ENCODE measurements at places on chromosomes 11 and 22. TPM values are rescaled to one million over a fixed set of nuclear protein-coding genes. Genes with fewer than 3 reads are reported as not detected.

GRCh38 chr22:45994491-45995404 lies 17.8 kb upstream of the WNT7B start:
- DNase-seq: peak; percentile 81

DNA sequence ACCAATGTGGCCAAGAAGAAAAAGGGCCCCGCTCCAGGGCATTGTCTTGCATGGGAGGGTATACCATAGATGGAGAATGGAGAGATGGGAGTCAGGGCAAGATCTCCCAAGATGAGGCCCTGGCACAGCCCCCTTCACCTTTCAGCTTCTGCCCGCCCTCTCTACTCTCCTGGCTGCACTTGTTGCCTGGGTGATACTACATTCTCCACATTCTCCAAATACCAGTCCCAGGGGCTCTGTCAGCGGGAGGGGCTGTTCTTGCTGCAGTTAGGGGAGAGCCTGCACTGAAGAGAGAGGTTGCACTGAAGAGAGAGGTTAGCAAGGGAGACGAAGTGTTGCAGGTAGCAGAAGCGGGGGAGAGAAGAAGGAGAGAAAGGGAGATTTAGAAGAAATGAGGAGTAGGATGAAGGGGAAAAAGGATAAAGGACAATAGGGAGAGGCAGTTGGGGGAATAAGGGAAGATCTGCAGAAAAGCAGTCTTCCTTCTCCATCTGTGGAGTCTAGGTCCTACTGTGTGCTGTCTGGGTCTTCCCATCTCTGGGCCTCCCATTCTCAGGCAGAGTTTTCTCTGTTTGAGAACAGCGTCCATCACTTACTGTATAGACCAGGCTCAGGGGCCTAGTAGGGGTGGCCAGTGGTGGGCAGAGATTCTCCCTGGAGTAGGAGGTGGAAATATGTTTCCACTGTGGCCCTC lies 8.0 kb downstream of the PHLDB1 start:
- DNase-seq: no peak

DNA sequence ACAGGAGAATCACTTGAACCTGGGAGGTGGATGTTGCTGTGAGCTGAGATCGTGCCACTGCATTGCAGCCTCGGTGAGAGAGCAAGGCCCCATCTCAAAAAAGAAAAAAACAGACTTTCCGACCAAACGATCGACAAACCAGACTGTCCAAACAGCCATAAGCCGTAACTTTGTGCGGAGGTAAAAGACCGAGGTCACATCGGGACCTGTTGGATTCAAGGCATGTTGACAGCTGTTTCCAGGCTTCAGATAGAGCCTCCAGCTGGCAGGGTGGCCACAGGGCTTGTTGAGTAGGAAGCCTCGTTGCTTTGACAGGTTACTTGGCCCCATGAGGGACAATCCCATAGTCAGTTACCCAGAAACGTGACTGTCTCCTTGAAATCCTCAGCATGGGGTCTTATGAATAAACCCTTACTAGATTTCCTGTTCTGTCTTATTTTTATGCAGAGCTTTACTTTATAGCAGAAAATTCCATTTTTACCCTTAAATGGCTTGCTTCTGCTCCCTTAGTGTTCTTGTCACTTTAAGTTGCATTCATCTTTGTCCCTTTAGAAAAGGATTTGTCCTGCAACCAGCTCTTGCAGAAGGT lies 22.3 kb downstream of the PPARA start:
- DNase-seq: no peak

- DNase-seq: no peak
Observed at GRCh38 chr11:14029971-14030920, 67.7 kb downstream of the SPON1 start.

DNA sequence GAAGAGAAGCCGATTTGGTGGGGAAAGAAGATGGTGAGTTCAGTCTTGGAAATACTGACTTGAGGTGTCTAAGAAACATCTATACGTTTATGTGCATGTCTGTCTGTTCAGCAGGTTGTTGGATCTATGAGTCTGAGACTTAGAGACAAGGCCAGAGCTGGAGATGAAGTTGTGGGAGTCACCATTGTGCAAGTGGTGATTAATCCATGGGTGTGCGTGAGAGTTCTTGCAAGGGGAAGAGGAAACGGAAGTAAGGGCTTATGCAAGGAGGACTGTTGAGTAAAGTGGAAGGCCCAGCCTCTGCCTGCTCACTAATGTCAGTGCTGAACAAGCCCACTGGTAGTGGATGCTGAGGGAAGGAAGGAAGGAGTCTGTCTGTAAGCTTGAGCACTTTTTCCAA lies 9.7 kb downstream of the TMEM45B start:
- no peak for DNase-seq

DNA sequence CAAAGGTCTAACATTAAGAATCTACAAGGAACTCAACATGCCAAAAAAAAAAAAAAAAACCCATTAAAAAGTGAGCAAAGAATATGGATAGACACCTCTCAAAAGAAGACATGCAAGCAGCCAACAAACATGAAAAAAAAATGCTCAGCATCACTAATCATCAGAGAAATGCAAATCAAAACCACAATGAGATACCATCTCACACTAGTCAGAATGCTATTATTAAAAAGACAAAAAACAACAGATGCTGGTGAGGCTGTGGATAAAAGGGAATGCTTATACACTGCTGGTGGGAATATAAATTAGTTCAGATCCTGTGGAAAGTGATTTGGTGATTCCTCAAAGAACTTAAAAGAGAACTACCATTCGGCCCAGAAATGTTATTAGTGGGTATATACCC lies 257.7 kb upstream of the PLET1 start:
- DNase-seq: no peak

DNA sequence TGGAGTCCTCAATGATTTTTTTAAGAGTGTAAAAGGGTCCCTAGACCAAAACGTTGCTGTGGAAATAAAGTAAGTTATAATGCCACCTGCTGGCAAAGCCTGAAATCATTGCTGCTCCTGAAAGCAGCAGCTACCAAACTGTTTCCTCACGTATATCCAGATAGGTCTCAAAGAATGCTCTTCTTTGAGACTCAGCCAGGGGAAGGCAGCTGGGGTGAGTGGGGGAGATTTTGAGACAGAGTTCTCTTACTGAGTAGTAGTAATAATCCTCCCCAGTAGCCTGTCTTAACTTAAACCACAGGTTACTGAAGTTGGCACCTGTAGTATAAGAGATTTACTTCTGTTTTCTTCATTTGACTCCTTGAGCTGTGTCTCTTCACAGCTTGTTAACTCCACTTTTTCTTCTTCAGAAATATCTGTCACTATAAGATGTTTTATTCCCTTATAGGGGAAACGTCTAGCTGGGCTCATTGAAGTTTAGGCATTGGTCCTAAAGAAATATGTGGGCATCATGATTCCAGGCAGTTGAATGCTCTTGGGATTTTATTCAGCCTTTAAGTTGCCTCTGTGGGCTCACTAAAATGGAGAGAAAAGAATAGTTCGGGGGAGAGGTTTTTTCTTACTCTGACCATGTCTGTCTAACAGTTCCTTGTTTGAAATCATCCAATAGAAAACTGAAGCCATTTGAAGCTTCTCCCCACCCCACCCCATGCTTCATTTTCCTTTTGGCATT lies 77.9 kb downstream of the BTBD10 start:
- peak; percentile 79 for DNase-seq

GRCh38 chr11:15967166-15967565 lies 389.2 kb downstream of the SOX6 start:
- DNase-seq: peak; percentile 29

DNA sequence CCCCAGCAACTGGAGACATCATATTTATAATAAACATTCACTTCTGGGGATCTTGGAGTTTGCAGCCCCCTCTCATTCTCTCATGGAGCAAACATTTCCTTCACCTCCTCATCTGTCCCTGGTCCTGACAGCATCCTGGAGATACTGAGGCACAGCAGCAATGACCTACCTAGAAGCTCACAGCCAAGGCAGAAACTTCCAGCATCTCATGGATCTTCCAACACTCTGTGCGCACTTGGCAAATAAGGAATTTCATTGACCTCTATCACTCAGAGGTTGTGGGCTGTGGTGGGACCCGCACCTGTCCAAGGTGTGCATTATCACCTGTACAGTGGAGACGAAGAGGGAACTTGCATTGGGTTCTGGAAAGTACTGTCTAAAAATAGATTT lies 109.8 kb downstream of the GGTLC2 start:
- no peak for DNase-seq

GRCh38 chr22:21989049-21989448 lies 6.5 kb upstream of the TOP3B start:
- no peak for DNase-seq

DNA sequence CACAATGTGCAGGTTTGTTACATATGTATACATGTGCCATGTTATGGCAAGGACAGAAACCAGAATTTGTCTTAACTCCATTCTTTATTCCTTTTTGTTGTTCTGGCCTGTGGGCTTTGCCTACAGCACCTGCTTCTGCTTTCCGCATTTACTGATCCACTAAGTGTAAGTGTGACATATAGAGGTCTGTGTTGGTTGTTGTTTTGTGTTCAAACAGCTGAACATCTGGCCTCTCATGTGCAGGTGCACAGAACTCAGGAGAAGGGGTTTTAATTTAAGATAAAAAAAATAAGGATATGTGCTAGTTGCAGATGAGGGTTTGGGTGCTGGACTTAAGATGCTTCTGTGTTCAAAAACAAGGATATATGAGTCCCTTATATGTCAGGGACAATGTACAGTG lies 85.8 kb upstream of the RAG2 start:
- no peak for DNase-seq

GRCh38 chr11:951507-951906 lies 25.8 kb downstream of the AP2A2 start:
- no peak for DNase-seq

DNA sequence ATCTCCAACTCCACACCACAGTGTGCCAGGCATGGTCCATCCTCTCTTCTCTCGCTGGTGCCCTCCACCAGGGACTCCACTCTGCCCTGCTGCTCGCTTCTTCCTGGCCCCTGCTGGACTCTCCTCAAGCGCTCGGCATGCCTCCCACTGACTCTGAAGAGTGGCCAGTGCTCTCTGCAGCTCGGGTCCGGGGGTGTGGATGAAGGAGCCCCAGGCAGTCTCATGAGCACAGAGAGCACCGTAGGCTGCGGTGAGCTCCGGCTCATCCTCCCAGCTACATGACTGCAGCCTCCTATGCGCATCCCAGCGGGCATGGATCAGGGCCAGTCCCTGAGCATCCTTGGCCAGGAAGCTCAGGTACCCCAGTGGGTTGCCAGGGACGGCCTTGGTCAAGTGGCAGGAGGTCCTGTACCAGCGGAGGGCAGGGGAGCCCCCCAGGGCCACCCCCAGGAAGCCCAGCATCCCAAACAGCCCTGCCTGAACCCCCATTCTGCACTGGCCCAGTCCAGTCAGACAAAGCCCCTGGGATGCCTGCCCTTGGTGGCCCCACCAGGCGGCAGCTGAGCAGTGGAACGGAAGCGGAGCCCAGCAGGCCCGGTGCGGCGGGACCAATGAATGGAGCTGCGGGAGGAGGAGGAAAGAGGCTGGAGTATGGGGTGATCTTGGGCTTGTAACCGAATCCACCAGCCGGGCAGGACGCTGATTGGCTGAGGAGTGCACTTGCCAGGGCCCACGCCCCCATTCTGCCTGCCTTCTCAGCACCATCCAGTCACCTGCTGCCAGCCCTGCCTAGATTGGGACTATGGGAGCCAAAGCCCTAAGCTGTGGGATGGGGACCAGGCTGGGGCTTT lies at the start of gene PLA2G3:
Gene PLA2G3 (minus strand): TSS at position 643 of the 851 bp plus-strand sequence. CDS start 154 bp downstream, at position 489.
- no peak for DNase-seq

DNA sequence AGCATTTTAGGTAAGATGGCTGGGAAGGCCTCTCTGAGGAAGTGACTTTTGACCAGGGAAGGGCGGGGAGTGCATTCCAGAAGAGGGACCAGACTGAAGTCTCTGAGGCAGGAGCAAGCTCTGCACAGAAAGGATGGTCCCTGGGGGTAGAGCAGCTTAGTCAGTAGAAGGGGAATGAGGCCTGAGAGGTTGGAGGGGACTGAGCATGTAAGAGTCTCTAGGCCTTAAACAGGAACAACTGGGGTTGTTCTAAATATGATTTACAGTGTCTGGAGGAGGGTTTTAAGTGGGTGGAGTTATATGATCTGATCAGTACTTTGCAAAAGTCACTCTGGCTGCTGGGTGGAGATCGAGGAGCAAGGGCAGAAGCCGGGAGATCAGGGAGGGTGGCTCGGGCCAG lies 31.7 kb upstream of the TEF start:
- no peak for DNase-seq

DNA sequence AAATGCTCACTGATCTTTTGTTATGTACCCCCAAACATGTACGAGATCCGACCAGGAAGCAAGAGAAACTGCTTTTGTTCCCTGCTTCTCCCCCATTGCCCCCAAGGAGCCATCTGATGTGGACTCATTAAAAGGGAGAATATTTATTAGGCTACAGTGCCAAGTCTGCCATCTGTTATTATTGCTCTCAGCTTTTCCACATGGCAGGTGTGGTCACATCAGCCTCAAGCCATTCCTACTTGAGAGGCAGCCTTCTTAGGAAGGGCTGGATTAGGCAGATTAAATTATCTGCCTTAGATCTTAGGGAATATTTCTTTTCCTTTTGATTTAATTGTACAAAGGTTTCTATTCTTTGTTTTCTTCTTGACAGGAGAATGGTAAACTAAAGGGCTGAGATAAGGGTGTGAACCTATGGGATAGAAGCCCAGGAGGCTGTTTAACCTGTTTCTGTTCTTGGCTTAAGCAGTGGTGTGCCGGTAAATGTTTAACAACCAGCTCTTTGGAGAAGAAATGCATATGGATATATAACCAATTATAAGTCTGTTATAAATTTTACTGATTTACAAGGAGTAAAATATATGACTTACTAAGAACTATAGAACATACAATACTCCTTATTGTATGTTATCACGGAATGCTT lies 88.8 kb downstream of the PDHX start:
- no peak for DNase-seq

JAML gene
- not detected for total RNA-seq

GNAZ gene
- 3.6 TPM for total RNA-seq

FGF4 gene
- total RNA-seq: not detected

TPBGL gene
- 2.7 TPM for total RNA-seq

DCHS1 gene
- 0.19 TPM for total RNA-seq

FGF3 gene
- not detected for total RNA-seq

CASP4 gene
- total RNA-seq: 96.1 TPM

PARVA gene
- total RNA-seq: 12.9 TPM

KCTD14 gene
- 0.80 TPM for total RNA-seq
